ENCODE measurements at places on chromosomes 7 and 10.
A peak's percentile ranks its signal among the peaks of the same experiment; 100 is the strongest.

DNA sequence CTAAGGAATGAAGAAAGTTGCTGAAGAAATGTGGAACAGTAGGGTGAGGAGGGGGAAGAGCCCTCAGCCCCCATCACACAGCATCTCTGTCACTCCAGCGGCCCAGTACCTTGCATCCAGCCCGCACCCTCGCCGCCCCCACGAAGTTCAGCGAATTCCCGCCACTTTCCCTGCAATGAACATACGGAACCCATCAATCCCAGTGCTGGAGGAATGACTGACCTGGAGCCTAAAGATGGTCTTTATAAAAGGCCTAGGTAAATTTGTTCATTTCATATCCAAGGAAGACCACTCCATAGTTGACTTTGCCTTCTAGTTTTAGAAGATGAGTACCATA, 779 bp upstream of the KIF5B start:
- DNase-seq = no peak

- DNase-seq = no peak
These were observed 51.3 kb downstream of the HIPK2 start for GRCh38 chr7:139726485-139726869.

DNA sequence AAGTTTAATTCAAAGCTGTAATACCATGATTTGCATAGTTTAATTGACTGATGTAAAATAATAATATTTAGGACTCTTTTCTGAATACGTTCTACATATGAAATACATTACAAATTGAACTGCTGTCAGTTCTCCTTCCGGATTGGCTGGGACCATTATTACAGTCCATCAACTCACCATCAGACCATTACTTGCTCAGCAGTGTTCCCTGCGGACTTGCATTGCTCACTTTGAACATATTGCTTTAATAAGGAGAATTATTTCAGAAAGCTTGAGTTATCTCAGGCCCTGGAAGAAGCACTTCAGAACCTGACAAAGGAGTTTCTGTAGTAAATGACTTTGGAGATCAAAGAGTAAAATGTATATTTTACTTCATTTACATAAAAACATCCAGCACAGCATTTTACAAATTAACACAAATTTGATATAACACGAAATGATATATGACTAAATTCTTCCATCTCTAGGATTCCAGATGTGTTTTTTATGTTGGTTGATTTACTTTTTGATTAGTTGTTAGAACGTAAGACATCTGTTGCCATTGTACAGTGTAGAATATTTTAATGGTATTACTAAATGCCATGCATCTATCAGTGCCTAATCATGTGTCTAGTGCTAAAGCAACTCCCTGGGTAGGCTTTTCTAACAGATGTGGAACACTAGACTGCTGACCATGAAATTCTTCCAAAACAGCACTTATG, 418.5 kb upstream of the SEMA3A start:
- no peak for DNase-seq

- DNase-seq = no peak
These were observed 16.5 kb upstream of the ANK3 start for GRCh38 chr10:60406182-60406581.

DNA sequence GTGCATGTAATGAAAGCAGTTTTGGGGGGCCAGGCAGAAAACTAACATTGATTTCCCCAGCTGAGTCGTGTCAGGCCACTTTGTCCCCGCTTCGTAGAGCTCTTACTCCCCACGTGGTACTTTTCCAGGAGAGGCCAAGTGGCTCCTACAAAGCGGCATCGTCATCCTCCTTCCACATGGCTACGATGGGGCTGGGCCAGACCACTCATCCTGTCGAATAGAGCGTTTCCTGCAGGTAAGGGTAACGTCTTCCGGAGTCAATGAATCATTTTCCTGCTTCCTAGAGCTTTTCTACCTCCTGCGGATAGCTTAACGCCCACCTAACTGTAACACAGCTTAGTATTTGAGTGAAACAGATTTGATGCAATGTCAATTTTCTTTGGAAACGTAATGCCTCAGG, 21.7 kb upstream of the SEC61A2 start:
- no peak for DNase-seq

- DNase-seq = no peak
These were observed 70.7 kb downstream of the CRPPA start for GRCh38 chr7:16350634-16351033.

DNA sequence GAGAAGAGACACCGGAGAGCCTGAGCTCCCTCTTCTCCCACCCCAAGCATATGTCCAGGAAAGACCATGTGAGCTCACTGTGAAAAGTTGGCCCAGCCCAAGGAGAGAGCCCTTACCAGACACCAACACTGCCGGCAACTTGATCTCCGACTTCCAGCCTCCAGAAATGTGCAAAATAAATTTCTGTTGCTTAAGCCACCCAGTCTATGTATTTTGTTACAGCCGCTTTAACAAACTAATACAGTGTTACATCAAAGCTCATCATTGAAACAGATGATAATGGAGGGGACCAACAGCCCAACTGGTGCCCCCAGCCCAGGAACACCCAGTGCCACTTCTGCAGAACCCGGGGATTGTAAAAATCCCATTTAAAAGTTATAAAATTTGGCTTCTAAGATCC, 18.9 kb downstream of the RGR start:
- DNase-seq = no peak

GRCh38 chr10:35635576-35635975, 6.5 kb downstream of the FZD8 start:
- peak; percentile 24 for DNase-seq

DNA sequence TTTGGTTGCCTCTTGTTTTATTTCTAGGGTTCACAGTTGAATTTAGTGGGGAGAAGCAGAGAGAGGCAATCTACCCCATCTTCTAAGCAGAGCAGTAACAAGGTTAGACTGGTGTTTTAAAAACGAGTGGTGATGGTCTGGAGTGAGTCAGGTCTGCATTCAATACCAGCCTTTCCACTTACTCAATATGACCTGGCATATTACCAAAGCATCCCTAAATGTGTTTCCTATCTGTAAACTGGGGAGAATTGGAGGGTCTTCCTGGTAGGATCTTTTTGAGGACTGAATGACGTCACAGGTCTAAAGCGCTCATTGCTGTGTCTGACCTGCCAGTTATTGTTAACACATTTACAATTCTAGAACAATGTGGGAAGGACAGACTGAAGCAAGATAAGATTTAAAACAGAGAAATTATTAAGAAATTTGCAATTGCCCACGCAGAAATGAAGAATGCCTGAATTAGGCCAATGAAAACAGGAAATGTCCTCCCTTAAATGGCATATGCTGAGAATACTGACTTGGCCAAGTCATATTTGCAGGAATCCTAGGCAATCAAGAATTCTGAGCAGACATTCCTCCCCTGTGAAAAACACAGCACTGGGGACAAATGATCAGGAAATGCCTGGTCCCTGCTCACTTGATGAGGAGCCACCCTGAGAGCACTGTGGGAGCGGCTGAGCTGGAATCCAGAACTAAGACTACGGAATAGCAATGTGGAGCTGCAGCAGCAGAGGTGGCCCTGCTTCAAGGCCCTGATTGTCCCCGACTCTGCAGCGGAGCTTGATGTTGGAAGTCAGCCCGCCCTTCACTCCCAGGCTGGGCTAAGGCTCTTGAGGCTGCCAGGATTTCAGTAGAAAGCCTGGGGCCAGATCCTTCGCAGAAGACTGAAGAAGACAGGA, 184.5 kb upstream of the CXCL12 start:
- no peak for DNase-seq
